ENCODE measurements at places on chromosomes 7 and 10. TPM values are rescaled to one million over a fixed set of nuclear protein-coding genes. Genes with fewer than 3 reads are reported as not detected.
A peak's percentile ranks its signal among the peaks of the same experiment; 100 is the strongest.

- H3K27me3 ChIP-seq: no peaks in the 10 kb centered on the region
- no peaks in the 10 kb centered on the region for H3K4me1 ChIP-seq
- H3K36me3 ChIP-seq: no peaks in the 10 kb centered on the region
- H3K4me3 ChIP-seq: no peak overlapping the region
These were observed 106.0 kb upstream of the PRR15 start for GRCh38 chr7:29457565-29458011.

The BTBD16 gene
- 1.2 TPM for total RNA-seq

GRCh38 chr7:138618506-138618905 lies 82.7 kb downstream of the SVOPL start:
- no peaks in the 10 kb centered on the region for H3K27me3 ChIP-seq
- H3K27ac ChIP-seq: no peak overlapping the region

The NXPH1 gene
- not detected for total RNA-seq

DNA sequence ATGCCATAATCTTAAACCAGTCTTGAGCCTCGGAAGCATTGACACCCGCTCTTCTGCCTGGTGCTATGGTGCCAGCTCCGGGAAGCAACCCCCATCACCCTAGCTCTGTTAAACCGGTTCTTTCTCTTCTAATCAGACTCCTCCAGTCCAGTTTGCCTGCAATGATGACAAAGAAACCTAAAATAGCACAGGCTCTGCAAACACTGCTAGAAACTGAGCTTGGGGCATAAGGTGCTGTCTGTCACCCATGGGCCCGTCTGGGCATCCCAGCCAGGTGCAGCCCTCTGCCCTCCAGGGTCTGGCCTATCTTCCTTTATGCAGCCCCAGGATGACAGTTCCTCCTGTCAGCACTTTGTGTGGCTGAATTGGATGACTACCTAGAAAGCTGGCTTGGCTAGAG lies 14.2 kb upstream of the CAMK2G start:
- H3K4me3 ChIP-seq: no peak overlapping the region
- H3K27me3 ChIP-seq: no peaks in the 10 kb centered on the region
- H3K36me3 ChIP-seq: no peaks in the 10 kb centered on the region
- DNase-seq: no peak

GRCh38 chr7:132100981-132101380 lies 475.3 kb downstream of the PLXNA4 start:
- no peak overlapping the region for H3K4me3 ChIP-seq
- no peak overlapping the region for H3K27ac ChIP-seq
- H3K27me3 ChIP-seq: no peaks in the 10 kb centered on the region
- H3K4me1 ChIP-seq: no peaks in the 10 kb centered on the region
- no peak for DNase-seq

DNA sequence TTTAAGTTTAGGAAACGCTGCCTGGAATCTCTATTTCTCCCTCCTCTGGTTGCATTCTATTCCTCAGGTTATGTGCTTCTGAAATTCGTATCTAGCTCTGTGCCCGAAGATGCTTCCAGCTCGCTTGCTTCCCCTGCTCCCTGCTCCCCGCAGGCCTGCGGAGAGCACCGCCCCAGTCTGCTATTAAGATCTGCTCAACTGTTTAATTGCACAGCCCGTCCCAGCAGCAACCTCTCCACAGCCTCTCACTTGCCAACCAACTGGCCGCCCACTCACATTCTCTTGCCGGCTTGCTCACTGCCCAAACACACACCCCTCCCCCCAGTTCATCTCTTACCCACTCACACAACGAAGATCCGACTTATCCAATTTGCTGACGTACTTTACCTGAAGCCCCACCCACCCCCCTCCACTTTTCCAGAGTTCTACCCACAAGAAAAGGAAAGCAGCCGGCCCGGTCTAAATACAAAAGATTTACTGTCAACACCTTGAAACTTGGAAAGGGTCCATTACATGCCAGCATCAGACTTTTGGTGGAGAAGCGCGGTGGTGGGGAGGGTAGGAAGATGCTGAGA lies 167.3 kb upstream of the KLF14 start:
- H3K27me3 ChIP-seq: no peaks in the 10 kb centered on the region
- H3K4me1 ChIP-seq: peaks cover 47% of the 10 kb centered on the region
- H3K4me3 ChIP-seq: no peak overlapping the region
- H3K36me3 ChIP-seq: no peaks in the 10 kb centered on the region

The ELAPOR2 gene
- 9.0 TPM for total RNA-seq

GRCh38 chr7:26185844-26186180 lies 14.7 kb downstream of the HNRNPA2B1 start:
- no peaks in the 10 kb centered on the region for H3K27me3 ChIP-seq
- H3K36me3 ChIP-seq: peaks cover 7% of the 10 kb centered on the region
- no peaks in the 10 kb centered on the region for H3K4me1 ChIP-seq
- no peak overlapping the region for H3K4me3 ChIP-seq
- no peak overlapping the region for H3K27ac ChIP-seq

GRCh38 chr7:84191842-84192241 lies 2.7 kb downstream of the SEMA3A start:
- no peaks in the 10 kb centered on the region for H3K27me3 ChIP-seq
- H3K36me3 ChIP-seq: no peaks in the 10 kb centered on the region
- H3K4me3 ChIP-seq: no peak overlapping the region
- DNase-seq: no peak
- no peaks in the 10 kb centered on the region for H3K4me1 ChIP-seq

DNA sequence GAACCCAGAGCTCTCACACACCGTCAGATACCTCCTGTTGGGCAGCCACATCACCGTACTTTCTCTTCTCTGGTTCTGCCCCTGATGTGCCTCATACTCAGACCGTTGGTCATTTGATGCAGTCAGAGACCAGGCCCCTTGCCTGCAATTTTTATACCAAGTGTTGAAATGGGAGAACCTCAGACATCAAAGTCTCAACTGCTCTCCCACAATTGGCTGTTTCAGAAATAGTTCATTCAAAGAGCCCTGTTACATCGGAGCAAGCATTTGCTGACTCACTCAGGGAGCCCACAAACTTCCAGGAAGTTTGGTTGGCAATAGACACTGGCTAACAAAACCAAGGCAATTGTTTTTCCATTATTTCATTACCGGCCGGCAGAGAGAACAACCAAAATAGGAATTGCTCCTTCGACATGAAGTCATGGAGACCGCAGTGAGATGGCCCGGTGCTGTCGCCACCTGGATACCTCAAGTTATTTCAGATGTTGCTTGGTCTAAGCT lies 33.5 kb upstream of the ADAM12 start:
- no peaks in the 10 kb centered on the region for H3K27me3 ChIP-seq
- no peak overlapping the region for H3K27ac ChIP-seq
- no peaks in the 10 kb centered on the region for H3K4me1 ChIP-seq
- H3K36me3 ChIP-seq: no peaks in the 10 kb centered on the region
- no peak for DNase-seq

- no peak for DNase-seq
- no peaks in the 10 kb centered on the region for H3K36me3 ChIP-seq
- H3K4me3 ChIP-seq: no peak overlapping the region
- H3K4me1 ChIP-seq: no peaks in the 10 kb centered on the region
These were observed 74.5 kb upstream of the VKORC1L1 start for GRCh38 chr7:65798111-65799075.

- no peak overlapping the region for H3K27ac ChIP-seq
- no peaks in the 10 kb centered on the region for H3K36me3 ChIP-seq
- H3K4me3 ChIP-seq: no peak overlapping the region
- no peaks in the 10 kb centered on the region for H3K4me1 ChIP-seq
- DNase-seq: peak; percentile 5
These were observed 46.5 kb upstream of the KIAA1217 start for GRCh38 chr10:24162206-24162985.

The SORCS1 gene
- 0.76 TPM for total RNA-seq

The IGF2BP3 gene
- total RNA-seq: 0.85 TPM

GRCh38 chr7:153151766-153152165 lies 392.2 kb downstream of the ACTR3B start:
- H3K27me3 ChIP-seq: no peaks in the 10 kb centered on the region
- H3K36me3 ChIP-seq: no peaks in the 10 kb centered on the region
- H3K4me3 ChIP-seq: no peak overlapping the region
- DNase-seq: no peak

- no peak overlapping the region for H3K27ac ChIP-seq
- no peak overlapping the region for H3K4me3 ChIP-seq
- H3K27me3 ChIP-seq: no peaks in the 10 kb centered on the region
These were observed 823.5 kb upstream of the POM121L12 start for GRCh38 chr7:52211930-52212329.

DNA sequence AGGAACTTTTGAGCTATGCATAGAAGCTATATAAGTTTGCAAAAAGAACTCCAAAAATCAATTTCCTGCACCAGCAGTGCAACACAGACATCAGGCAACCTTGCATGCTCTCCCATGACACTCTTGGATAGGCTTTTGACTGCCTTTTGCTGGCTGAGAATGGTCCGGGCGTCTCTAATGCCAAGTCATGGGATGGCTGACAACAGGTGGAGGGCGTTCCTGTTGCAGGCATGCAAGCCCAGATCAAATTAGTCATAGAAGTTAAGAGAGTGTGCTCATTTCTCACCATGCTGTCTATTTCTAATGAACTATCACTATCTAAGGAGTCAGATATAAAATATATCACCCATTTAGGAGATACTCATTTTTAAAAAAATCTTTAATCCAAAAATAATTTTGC lies 8.4 kb downstream of the PLCE1 start:
- no peaks in the 10 kb centered on the region for H3K4me1 ChIP-seq
- H3K4me3 ChIP-seq: no peak overlapping the region
- no peak overlapping the region for H3K27ac ChIP-seq

The CXCL12 gene
- 99.5 TPM for total RNA-seq

DNA sequence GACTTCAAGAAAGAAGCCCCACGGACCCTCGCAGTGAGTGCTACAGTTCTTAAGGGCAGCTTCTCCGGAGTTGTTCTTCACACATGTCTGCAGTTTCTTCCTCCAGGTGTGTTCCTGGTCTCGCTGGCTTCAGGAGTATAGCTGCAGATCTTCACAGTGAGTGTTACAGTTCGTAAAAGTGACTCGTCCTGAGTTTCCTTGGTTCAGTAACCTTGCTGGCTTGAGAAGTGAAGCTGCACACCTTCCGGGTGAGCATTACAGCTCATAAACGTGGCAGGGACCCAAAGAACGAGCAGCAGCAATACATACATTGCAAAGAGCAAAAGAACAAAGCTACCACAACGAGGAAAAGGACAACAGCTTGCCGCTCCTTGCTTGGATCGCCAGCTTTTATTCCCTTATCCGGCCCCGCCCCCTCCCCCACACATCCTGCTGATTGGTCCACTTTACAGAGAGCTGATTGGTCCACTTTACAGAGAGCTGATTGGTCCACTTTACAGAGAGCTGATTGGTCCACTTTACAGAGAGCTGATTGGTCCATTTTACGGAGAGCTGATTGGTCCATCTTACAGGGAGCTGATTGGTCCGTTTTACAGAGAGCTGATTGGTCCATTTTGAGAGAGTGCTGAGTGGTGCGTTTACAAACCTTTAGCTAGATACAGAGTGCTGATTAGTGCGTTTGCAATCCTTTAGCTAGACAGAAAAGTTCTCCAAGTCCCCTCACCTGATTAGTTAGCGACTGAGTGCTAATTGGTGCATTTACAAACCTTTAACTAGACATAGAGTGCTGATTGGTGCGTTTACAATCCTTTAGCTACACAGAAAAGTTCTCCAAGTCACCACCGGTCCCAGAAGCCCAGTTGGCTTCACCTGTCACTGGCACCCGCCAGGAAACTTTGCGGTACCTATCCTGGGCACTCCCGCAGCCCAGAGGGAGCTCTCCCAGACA lies 165.3 kb downstream of the AGMO start:
- no peaks in the 10 kb centered on the region for H3K36me3 ChIP-seq
- no peak for DNase-seq
- no peaks in the 10 kb centered on the region for H3K27me3 ChIP-seq
- H3K4me3 ChIP-seq: no peak overlapping the region
- no peaks in the 10 kb centered on the region for H3K4me1 ChIP-seq

DNA sequence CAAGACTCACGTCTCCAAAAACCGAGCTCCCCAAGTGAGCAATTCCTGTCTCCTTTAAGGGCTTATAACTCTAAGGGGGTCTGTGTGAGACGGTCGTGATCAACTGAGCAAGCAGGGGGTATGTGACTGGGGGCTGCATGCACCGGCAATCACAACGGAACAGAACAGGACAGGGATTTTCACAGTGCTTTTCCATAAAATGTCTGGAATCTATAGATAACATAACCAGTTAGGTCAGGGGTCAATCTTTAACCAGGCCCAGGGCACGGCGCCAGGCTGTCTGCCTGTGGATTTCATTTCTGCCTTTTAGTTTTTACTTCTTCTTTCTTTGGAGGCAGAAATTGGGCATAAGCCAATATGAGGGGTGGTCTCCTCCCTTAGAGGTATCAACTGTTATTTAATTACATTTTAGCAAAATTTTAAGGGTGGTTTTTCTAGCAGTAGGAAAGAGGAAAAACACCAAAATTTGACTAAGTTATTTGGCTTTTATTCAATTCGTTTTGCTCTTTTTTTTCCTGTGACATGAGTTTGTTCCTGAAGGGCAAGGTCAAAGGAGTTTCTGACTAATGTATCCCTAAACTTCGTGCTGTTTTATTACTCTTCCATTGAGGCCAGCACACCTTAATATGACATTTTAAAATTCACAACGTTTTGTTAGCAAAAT lies 121.4 kb upstream of the SEC61G start:
- no peak for DNase-seq
- H3K4me1 ChIP-seq: peaks cover 7% of the 10 kb centered on the region
- no peak overlapping the region for H3K4me3 ChIP-seq

- peaks cover 3% of the 10 kb centered on the region for H3K4me1 ChIP-seq
- H3K4me3 ChIP-seq: peak overlapping the region; percentile 14
- H3K27me3 ChIP-seq: no peaks in the 10 kb centered on the region
- H3K36me3 ChIP-seq: no peaks in the 10 kb centered on the region
- H3K27ac ChIP-seq: no peak overlapping the region
These were observed 118.3 kb downstream of the KLF6 start for GRCh38 chr10:3666525-3667302.

DNA sequence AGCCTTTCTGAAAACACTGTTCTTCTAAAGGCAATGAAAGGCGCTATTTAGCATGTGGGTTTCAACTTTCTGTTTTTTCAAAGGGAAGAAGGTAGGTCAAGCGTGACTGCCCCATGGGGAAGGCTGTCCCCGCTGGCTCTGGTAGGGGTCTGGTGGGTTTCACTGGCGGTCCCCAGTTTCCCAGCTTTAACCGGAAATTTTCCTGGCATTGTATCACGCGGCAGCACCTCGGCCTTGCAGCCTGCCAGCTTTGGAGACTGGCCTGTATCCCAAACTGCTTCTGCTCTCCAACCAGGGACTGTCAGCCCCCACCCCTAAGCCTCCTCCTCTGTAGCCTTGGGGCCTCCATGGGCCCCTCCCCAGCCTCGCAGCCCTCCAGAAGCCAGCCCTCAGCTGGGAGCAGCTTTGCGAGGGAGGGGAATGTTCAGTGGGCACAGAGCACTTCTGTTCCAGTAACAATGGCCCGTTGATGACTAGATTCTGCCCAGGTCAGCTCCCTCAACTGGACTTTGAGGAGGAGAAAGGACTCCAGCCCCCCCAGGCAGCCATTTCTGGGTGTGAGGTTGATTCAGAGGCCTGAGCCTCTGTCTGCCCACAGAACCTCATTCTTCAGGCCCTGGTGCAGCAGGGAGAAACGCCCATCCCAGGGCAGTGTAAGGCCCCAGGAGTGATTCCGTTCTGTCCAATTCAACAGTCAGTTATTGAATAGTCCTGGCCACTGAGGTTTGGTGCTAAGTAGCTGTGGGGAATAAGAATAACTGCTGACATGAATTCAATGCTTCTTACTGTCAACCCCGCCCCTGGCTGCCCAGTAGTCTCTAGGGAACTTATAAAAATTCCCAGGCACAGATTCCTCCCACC lies 17.1 kb downstream of the CHST3 start:
- peak; percentile 77 for DNase-seq
- no peak overlapping the region for H3K4me3 ChIP-seq
- H3K27me3 ChIP-seq: no peaks in the 10 kb centered on the region
- H3K4me1 ChIP-seq: peaks cover 7% of the 10 kb centered on the region
- no peaks in the 10 kb centered on the region for H3K36me3 ChIP-seq
- no peak overlapping the region for H3K27ac ChIP-seq

- no peaks in the 10 kb centered on the region for H3K27me3 ChIP-seq
- no peak overlapping the region for H3K27ac ChIP-seq
- H3K36me3 ChIP-seq: no peaks in the 10 kb centered on the region
- H3K4me1 ChIP-seq: no peaks in the 10 kb centered on the region
- DNase-seq: no peak
- no peak overlapping the region for H3K4me3 ChIP-seq
These were observed 268.3 kb downstream of the SNX13 start for GRCh38 chr7:17671956-17672355.

Data from kidney (tissue), 22 donors.